ENCODE measurements at places on chromosomes 11 and 22.

GRCh38 chr11:69364921-69365320, 71.0 kb downstream of the MYEOV start:
- DNase-seq = no peak

GRCh38 chr22:40857309-40857855, 434 bp downstream of the XPNPEP3 start:
- no peak for DNase-seq

- DNase-seq = no peak
These were observed 11.1 kb upstream of the PHLDA2 start for GRCh38 chr11:2940147-2940920.

DNA sequence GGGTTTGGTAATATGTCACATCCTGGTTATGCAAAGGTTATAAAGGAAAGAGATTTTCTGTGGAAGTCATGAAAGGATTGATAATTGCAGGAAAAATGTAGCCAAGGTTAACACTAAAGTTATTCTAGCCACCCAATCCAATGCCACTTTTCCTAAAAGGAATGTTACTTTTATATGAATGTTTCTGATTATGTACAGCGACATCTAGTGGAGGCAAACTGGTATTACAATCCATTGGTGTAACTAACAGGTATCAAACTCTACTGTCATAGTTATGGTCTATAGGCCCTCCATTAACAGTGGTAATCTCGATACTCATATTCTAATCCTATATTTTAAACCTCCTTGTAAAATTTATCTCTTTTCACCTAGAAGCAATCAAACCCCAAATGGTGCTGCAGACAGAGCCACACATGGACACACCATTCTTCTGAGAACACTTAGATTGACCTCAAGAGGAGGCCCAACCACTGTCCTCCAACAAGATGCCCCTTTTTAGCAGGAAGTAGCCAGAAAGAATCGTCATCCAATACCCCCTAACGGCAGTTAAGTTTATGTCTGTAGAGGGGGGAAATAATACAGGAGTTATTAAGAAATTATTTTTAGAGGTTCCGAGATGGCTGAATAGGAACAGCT, 74.9 kb upstream of the RAG2 start:
- no peak for DNase-seq

DNA sequence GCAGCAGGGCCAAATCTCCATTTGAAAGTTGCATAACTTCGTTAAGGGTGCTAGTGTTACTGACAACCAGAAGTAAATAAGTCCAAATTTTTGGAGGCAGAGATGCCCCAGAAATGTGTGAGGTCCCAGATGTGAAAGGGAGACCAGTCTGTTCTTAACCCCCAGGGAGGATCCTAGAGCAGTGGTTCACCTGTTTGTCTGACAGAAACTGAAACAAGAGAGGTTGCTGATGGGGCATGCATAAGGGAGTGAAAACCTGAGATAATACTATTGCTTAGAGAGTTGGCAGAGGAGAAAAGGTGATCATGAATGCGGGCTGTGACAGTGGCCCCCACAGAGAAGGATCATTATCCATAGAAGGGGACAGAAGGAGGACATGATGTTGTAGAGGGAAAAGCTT, 3.8 kb downstream of the CBLIF start:
- no peak for DNase-seq

- no peak for DNase-seq
These were observed 111.6 kb downstream of the BLID start for GRCh38 chr11:122004446-122004845.

- DNase-seq = no peak
These were observed 75.7 kb upstream of the E2F8 start for GRCh38 chr11:19316434-19316833.

- no peak for DNase-seq
These were observed 54.2 kb downstream of the NAV2 start for GRCh38 chr11:19766810-19767209.

GRCh38 chr22:43706151-43706550, 106.0 kb downstream of the EFCAB6 start:
- DNase-seq = no peak

DNA sequence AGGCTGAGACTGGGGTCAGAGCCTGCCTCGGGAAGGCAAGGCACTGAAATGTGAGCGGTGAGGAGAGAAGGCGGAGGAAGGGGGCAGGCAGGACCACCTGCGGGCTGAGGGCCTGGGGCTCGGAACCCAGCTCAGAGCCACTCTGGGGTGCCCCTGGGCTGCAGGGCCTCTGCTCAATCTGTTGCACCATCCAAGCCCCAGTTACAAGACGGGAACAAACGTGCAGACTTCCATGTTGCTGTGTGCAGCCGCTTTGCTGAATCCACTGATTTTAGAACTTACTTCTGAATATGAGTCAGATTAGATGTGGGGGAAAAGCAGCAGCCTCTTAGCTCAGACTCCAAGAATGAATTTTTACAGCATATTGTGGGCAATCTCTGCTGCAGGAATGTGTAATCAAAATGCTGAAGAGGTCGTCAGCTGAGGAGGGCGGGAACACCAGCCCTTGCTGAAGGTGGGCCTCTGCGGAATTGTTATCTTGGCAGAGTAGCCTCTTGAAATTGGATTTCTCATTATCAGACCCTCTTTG, 21.6 kb downstream of the PARVG start:
- no peak for DNase-seq

GRCh38 chr11:31652528-31652927, 143.0 kb downstream of the ELP4 start:
- DNase-seq = no peak

- DNase-seq = no peak
These were observed 58.2 kb upstream of the PRSS23 start for GRCh38 chr11:86741839-86742805.

DNA sequence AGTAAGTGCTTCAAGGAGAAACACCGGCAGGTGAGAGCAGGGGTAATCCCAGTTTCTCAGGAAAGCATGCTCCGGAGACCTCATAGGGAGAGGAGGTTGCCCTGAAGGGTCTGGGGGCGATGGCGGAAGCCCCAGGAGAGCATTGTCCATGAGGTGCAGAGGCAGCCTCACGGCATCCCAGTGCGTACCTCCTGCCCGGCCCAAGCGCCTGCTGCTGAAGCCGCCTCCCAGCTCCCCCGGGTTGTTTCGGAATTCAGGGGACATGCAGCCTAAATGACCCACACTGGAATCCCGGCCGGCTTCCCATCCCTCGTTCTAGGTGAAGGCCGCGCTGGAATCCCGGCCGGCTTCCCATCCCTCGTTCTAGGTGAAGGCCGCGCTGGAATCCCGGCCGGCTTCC, 2.7 kb downstream of the ZBED4 start:
- DNase-seq = no peak

- no peak for DNase-seq
These were observed 9.4 kb downstream of the VSTM5 start for GRCh38 chr11:93840981-93841380.

GRCh38 chr11:74102321-74102720, 68.5 kb downstream of the C2CD3 start:
- no peak for DNase-seq

DNA sequence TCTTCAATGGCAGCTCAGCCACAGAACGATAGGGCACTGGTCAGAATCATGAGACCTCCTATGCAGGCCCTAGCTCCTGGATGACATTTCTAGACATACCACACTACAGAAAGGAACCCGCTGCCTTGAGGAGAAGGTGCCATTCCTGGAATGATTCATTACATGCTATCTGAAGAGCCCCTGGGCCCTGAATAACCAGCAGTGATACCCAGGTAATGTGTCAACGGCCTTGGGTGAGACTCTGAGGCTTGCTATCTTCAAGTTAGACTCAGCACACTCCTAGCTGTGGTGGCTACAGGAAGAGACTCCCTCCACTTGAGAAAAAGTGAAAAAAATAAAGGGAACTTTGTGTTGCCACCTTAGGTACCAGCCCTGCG, 161.2 kb upstream of the GRIA4 start:
- no peak for DNase-seq

DNA sequence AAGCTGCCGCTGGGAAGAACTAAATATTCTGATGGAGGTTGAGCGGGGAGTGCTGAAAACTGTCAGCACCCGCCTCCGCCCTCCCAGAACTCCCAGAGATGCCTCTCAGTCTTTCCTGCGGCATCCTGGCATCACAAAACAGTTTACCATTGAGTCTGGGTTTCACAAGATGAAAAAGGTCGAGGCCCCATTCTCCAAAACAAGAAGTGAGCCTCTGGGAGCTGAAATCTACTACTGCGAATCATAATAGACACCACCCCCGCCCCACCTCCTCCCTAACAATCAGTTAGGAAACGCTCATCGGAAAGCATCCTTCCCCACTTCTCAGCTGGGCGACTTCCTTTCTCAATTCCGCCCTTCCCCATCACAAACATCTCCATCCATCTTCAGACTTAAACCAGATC, 1.0 kb downstream of the SUN2 start:
- no peak for DNase-seq

GRCh38 chr11:105673089-105673488, 63.2 kb downstream of the GRIA4 start:
- no peak for DNase-seq

DNA sequence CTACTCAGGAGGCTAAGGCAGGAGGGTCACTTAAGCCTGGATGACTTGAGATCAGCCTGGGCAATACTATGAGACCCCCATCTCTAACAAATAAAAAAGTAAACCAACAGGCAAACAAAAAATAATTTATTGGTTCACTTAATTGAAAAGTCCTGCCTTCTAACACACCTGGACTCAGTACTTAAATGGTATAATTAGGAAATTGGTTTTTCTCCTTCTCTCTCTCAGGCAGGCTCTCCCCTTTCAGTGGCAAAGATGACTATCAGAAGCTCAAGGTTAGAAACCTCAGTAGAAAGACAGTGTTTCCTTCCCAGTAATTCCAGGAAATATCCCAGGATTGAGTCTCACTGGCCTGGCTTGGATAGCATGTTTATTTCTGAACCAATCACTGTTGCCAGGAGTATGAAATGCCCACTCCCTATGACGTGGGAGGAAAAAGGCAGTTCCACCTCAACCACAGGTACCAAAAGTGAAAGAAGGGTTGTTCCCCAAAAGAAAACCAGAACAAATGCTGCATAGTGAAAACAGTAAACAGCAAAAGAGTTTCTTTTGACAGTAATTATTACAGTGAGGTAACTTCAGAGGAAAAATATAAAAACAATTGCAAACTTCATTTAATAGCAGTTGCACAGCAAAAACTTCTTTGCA, 56.3 kb upstream of the SOX6 start:
- DNase-seq = no peak

DNA sequence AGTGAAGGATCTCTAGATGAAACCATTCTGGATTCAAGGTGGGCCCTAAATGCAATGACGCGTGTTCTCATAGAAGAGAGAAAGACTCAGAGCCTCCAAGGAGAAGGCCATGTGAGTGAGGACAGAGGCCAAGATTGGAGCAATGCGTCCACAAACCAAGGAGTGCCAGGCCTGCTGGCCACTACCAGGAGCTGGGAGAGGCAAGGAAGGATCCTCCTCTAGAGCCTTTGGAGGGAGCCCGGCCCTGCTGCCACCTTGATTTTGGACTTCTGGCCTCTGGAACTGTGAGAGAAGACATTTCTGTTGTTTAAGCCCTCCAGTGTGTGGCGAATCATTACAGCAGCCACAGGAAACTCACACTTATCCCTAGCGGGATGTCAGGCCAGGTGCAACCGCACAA, 52.7 kb upstream of the SHANK2 start:
- DNase-seq = no peak

DNA sequence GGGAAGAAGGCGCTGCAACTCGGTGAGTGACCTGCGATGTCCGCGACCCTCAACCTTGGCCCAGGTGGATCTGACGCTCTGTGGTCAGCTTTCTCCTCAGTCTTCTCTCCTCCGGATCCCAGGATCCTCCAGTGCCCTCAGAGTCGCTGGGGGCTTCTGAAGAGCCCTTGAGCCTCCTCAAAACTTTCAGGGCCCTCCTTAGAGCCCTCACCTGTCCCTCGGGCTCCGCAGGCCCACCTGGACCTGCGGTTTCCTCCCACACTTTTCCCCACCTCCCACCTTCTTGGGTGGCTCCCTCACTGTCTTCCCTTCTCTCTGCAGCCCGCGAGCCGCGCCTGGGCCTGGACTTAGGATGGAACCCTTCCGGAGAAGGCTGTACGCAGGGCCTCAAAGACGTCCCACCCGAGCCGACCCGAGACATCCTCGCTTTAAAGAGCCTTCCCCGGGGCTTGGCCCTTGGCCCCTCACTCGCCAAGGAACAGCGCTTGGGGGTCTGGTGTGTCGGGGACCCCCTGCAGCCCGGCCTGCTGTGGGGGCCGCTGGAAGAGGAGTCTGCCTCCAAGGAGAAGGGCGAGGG, 335 bp downstream of the ZNF408 start:
- no peak for DNase-seq

- DNase-seq = no peak
These were observed 1.1 kb downstream of the FCHSD2 start for GRCh38 chr11:73141031-73141308.

DNA sequence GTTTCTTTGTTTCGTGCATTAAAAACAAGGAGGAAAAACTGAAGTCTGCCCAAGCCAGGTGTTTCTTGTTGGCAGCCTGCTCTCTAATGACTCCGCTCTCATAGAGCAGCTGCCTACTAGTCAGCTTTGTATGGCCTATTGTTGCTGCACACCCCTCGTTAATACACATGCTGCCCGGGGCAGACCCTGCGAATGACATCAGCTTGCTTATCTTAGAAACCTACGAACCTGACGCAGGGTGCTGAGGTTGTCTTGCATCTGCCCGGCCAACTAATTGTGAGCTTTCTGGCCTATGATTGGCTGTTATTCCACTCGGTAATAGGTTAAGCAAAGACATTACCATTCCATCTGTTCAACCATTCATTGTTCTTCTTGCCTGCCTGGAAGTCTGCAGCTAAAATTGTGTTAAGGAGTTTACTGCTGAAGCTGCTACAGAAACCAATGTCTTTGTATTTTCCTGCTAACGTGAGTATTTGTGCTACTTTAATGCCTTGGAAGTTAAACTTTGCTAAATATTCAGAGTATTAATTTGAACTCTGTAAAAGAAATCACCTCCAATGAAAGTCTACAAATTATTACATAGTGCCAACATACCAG, 37.5 kb downstream of the ZC3H12C start:
- no peak for DNase-seq

DNA sequence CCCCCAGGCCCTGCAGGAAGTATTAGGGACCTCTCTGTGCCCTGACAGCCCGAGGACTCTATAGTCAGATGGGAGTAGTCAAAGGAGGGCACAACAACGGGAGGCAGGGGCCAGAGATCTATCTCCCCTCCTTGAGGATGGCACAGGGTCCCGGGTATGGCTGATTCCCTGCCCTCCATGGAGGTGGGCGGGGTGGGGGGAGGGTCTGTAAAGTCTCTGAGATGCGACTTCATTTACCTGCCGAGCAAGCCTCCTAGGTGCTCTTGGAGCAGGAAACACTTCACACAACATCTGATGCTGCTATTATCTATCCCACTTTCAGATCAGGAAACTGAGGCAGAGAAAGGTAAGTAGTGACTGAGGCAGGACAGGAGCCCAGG, 769 bp upstream of the CDC42EP1 start:
- DNase-seq = no peak

- DNase-seq = no peak
These were observed 1.9 kb downstream of the BTG4 start for GRCh38 chr11:111510311-111510710.

DNA sequence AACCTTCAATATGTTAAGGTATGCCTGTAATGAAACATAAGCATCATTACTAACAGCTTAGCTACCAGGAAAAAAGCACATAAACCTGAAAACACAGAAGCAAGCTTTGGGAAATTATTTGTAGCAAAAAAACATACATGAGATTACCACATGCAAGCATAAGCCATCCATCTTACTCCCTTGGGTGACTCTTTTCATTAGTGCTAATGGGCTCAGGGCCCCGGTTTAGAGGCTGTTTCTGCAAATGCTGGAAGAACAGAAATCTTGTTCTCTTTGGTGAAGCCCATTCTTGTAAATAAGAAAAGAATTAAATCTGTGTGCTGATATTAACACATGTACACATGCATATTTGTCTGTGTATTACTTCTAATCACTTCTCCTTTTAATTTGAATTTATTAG, 314.3 kb downstream of the TTC28 start:
- DNase-seq = no peak

GRCh38 chr11:41146326-41146725, 313.1 kb downstream of the LRRC4C start:
- no peak for DNase-seq
